ENCODE measurements at places on chromosomes 5 and 9.

GRCh38 chr9:73701415-73702057, 549.9 kb downstream of the ANXA1 start:
- no peak for DNase-seq

GRCh38 chr5:102866237-102866600, 111.1 kb downstream of the PAM start:
- peak; percentile 28 for DNase-seq

- DNase-seq: no peak
These were observed 2.0 kb downstream of the ASPN start for GRCh38 chr9:92480291-92480771.

- DNase-seq: peak; percentile 49
These were observed 12.1 kb upstream of the TNFAIP8 start for GRCh38 chr5:119343766-119344165.

GRCh38 chr5:72117307-72117706, 10.0 kb downstream of the MAP1B start:
- no peak for DNase-seq

DNA sequence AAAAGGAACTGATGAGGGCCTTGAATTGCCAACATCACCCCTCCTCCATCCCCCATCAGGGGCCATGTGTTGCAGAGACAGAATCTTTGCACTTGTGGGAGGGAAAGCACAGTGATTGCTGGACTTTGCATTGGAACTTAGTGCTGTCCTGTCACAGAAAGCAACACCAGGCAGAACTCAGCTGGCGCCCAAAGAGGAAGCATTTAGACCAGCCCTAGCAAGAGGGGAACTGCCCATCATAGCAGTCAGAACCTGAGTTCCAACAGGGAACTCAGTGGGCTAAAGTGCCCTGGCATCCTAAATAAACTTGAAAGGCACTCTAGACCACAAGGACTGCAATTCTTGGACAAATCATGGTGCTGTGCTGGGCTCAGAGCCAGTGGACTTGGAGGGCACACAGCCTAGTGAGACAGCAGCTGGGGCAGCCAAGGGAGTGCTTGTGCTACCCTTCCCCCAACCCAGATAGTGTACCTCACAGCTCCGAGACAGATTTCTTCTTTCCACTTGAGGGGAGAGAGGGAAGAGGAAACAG, 128.1 kb downstream of the ACTL7B start:
- no peak for DNase-seq

DNA sequence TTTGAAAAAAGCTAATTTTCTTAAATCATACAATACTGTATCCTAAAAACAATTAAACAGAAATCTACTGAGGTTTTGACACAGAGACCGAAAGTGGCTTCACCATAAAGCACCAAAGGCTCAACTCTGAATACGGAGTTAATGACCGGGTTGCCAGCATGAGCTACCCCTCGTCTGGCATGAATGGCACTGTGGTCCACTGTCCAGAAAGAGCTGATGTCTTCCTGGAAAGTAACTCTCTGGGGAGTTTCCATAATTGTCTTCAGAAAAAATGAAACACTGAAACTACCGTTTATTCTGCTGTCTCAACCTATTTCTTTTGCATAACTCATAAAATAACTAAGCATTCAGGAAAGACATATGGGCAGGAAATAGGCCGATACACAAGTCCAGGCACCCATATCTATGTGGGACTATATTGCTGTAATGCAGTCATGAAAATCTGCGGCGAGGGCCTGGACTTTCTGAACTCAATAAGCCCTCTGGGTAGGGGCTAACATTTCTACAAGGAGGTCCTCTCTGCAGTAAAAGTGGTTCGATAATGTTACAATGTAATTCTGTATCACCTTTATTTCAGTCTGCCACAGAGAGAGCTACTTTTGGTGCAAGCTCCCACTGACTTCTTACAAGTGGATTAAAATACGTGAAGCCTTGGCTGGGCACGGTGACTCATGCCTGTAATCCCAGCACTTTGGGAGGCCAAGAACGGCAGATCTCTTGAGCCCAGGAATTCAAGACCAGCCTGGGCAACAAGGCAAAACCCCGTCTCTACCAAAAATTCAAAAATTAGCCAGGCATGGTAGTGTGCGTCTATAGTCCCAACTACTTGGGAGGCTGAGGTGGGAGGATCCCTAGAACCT, 52.4 kb downstream of the ANKH start:
- DNase-seq: peak; percentile 26

GRCh38 chr5:151899399-151899798, 25.3 kb downstream of the GLRA1 start:
- no peak for DNase-seq

DNA sequence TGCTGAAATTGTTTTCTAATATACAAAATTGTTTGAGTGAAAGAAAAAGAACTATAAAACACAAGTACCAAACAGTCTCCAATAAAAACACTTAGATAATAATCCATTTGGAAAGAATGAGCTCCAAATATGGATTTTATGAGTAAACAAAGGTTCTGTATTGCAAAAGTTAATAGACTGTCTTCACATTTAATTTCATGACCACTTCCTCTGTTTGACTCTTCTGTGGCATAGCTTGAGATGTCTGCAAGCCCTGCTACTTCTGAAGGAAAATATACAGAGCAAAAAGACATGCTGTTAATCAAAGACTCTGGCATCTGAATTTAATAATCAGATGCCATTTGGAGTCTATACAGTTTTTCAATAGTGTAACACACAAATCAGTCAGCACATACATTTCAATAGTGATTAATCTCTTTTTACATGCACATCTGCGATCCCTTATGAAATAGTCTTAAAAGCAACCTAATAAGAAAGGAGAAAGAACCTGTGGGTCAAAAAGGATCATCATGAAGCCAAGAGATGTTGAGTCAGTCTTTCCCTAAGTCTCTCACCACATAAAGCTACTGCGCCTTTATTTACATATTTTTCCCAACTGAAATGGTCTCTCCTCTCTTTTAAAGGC, 165.4 kb upstream of the LHFPL2 start:
- DNase-seq: no peak

- peak; percentile 14 for DNase-seq
These were observed 410.1 kb downstream of the MAT2B start for GRCh38 chr5:163915481-163915961.

- peak; percentile 13 for DNase-seq
These were observed 25.2 kb downstream of the IL12B start for GRCh38 chr5:159304961-159305595.

DNA sequence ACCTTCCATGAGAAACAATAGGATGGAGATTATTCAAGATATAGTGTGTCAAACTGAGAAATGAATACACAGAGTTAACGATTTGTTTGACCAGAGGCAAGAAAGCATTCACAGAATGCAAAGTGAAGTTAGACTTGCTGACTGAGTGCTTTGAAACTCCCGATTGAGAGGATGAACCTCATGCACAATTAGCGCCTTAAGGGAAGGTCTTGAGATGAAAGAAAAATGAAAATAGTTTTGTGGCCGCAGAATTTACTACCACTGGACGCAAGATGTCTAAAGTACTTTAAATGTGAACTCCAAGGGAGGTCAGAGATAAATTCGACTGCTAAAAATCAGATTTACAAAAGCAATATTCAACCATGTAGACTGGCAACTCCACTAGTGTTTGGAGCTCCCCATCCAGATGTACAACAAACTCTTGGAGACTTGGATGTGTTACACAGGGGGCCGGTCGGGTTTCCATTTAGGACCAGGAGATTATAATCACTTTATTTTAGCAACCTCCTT, 707 bp upstream of the RIMOC1 start:
- DNase-seq: no peak

DNA sequence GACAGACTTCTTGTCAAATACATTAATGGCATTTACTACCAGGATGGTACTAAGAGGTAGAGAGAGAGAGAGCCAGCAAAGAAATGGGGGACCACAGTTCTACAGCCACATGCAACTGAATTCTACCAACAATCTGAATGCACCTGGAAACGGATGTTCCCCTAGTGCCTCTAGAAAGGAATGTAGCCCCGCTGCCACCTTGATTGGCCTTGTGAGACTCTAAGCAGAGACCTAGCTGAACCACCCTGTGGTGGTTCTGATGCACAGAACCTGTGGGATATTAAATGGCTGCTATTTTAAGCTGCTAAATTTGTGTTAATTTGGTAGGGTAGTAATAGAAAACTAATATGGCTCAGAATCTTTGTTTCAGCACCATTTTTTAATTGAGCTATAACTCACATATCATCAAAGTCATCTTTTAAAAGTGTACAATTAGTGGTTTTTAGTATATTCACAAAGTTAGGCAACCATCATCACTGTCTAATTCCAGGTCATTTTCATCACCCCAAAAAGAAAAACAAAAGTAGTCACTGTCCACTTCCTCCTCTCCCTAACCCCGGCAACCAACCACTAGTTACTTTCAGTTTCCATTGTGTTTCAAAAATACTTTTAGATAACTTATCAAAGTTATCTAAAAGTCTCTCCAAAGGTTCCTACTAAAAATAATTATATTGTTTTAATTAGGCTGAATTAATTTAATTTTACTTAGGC, 51.7 kb downstream of the CPLANE1 start:
- peak; percentile 18 for DNase-seq

- DNase-seq: no peak
These were observed 401.6 kb downstream of the ANXA1 start for GRCh38 chr9:73553295-73553694.

DNA sequence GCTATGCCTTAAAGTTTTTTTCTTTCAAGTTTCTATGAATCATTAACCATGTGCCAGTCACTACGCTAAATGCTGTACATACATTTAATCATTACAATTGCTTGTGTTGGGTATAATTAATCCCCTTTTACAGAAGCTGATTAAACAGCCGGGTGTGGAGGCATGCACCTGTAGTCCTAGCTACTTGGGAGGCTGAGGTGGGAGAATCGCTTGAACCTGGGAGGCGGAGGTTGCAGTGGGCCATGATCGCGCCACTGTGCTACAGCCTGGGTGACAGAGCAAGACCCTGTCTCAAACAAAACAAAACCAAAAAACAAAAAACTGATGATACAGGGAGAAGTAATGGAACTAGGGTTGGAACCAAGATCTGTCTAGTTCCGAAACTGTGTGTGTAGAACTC, 1.2 kb upstream of the UBE2R2 start:
- DNase-seq: no peak

DNA sequence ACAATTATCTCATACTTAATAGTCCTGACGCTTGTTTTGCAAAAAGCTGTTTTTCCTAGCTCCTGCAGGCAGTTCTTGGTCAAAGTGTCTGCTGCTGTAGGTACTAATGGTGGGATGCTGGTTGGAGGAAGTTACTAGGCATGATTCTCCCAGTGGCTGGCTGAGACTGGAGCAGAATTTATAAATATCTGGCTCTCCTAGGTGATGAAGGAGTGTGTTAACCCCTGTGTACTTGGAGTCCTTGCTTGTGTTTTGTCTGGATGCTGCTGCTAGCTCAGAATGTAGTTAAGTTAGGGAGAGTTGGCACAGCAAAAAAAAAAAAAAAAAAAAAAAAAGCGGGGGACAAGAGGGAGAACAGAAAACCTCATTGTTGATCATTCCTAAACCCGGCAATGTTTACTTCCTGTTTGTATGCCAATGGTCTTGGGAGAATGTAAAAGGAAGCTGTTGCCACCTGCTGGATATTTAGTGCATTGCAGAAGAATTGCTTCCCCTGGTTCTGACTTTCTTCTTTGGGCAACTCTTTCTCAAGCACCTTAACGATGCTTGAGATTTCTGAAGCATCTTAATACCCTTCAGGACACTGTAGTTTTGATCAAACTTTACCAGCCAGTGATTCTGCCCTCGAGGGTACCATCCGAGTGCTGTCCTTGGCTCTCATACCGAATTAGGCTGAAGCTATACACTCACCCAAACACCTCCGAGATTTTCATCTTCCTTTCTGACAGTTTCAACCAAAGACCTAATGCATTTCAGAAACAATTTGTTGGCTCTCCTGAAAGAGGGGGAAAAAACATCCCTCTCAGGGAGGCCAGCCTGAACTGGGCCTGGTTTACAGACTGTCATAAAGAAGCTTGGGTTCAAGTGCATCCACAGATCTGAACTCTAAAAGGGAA, 71.7 kb upstream of the WWC1 start:
- peak; percentile 81 for DNase-seq

DNA sequence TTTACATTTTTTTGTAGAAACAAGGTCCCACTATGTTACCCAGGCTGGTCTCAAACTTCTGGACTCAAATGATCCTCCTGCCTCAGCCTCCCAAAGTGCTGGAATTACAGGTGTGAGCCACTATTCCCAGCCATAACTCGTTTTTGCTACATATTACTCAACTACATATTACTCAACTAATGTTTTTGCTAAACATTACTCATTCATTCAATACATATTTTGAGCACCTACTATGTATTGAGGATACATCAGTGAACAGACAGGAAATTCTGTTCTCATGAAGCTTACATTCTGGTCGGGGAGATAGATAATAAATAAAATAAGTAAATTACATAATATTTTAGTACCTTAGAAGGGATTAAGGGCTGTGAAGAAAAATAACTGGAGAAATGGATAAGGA, 34.9 kb upstream of the STOM start:
- no peak for DNase-seq

- no peak for DNase-seq
These were observed 100.2 kb downstream of the ADAMTS2 start for GRCh38 chr5:179245031-179245430.

- DNase-seq: no peak
These were observed 29.8 kb downstream of the JAKMIP2 start for GRCh38 chr5:147752666-147753290.

DNA sequence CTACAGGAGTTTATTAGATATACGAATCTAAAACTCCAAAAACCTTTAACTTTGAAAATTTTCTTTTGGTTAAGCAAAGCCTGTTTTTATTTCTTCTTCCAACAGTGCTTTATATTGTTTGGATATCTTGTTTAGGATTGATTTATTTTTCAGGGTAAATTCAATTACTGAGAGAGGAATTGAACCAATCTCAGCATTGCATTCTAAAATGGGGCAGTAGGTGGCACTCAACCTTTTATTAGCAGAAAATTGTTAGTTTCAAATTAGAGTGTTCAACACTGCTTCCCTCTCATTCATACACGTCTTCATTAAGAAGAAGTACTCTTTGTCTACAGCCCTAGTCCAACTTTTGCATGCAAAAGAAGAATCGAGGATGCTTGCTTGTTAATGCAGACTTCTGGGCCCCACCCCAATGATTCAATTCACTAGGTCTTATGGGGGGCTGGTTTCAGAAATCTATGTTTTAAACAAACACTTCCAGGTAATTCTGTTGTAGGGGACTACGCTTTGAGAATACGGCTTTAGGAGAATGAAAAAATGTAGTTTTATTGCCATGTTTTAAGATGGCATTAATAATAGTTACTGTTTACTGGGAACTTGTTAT, 26.6 kb downstream of the MRPL22 start:
- peak; percentile 15 for DNase-seq

DNA sequence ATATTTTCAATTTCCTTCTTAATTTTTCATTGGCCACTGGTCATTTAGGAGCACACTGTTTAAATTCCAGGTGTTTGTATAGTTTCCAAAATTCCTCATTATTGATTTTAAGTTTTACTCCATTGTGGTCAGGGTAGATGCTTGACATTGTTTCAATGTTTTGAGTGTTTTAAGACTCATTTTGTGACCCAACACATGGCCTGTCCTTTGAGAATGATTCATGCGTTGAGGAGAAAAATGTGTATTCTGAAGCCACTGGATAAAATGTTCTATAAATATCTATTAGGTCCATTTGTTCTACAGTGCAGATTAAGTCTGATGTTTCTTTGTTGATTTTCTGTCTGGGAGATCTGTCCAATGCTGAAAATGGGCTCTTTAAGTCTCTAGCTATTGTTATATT, 24.4 kb upstream of the FNIP1 start:
- DNase-seq: peak; percentile 25

All from fibroblast of mammary gland (primary cell).